Left ventricle myocardium inferior (tissue), 1 donor: ENCODE measurements at places on chromosomes 1 and 21. TPM values are rescaled to one million over a fixed set of nuclear protein-coding genes. Genes with fewer than 3 reads are reported as not detected.

- no peak overlapping the region for H3K4me3 ChIP-seq
- no peak overlapping the region for H3K27ac ChIP-seq
- no peaks in the 10 kb centered on the region for H3K36me3 ChIP-seq
- DNase-seq = no peak
- no peaks in the 10 kb centered on the region for H3K27me3 ChIP-seq
Observed at GRCh38 chr1:189628857-189629256, 848.8 kb downstream of the BRINP3 start.

ERICH3 gene
- not detected for total RNA-seq

CLEC20A gene
- not detected for total RNA-seq

GBP6 gene
- 0.08 TPM for total RNA-seq

ICOSLG gene
- total RNA-seq = 4.7 TPM

GRCh38 chr1:203860396-203861025 is 888 bp upstream of the SNRPE start:
- no peak overlapping the region for H3K27ac ChIP-seq
- no peak for DNase-seq
- H3K27me3 ChIP-seq = no peaks in the 10 kb centered on the region
- H3K4me3 ChIP-seq = peak overlapping the region; percentile 91
- H3K4me1 ChIP-seq = peaks cover 32% of the 10 kb centered on the region

DNA sequence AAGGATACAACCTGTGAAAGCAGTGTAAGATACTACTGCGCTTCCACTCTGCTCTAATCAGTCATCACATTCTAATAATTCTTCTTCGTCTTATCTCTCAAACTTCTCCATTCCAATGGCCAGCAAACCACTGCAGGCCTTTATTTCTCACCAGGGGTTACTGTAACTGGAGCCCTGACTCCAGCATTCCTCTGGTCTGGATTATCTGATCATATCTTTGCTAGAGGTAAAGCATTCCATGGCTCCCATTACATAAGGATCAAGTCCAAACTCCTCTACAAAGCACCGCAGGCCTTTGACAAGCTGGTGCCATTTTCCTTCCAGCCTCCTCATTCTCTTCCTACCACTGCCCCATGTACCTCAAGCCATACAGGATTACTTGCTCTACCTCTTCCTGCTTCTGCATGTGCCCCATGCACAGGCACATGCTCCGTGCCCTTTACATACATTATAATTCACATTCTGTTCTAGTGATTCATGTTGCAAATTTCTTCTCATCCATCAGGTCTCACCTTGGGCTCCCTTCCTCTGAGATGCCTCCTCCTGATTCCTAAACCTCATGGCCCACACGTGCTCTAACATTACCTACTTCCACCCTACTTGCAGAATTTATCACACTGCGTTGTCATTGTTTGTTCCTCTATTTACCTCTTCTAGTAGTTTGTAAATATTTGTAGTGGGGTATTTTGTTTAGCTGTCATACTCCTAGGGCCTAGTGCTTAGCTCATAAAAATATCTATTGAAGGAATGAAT is 9.3 kb upstream of the SERBP1 start:
- no peak for DNase-seq
- H3K4me3 ChIP-seq = no peak overlapping the region
- H3K27ac ChIP-seq = no peak overlapping the region
- H3K36me3 ChIP-seq = no peaks in the 10 kb centered on the region
- H3K27me3 ChIP-seq = no peaks in the 10 kb centered on the region
- peaks cover 14% of the 10 kb centered on the region for H3K4me1 ChIP-seq

TENT5C gene
- total RNA-seq = 14.9 TPM

PTPRU gene
- total RNA-seq = 15.3 TPM

DNA sequence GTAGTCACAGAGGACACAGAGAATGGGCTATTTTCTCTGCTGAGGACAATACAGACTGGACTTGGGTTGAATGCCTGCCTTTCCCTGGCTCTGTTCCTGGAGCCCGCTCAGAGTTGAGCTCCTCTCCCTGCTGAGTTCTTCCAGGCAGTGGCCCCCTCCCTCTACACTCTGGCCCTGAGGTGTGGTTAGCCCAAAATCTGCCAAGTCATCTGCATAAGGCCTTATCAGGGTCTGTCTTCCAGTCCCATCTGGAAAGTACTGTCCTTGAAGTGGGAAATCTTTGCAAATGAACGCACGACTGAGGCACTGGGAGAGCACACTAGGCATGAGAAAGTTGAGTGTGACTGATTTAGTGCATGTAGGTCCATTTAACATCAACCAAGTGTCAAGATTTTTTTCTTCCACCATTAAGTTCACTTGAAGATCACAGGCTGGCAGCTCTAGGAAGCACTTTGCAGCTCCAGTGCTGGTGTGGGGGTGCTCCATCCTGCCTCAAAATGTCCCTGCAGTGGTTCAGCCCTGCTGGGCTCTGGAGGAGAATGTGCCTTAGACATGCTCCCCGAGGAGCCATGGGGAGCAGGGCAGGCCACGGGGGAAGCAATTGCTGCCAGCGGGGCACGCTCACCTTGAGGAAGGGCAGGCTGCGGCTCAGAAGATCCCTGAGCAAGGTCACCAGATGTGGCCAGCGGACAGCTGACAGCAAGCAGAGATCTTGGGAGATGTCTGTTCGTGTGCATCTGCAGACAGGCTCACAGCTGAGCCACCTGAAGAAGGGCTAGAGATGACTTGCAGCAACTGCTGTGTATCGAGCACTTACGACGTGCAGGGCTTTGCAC is 41.5 kb downstream of the IER5 start:
- H3K4me1 ChIP-seq = peaks cover 65% of the 10 kb centered on the region
- H3K36me3 ChIP-seq = no peaks in the 10 kb centered on the region
- H3K4me3 ChIP-seq = no peak overlapping the region
- no peak for DNase-seq
- no peak overlapping the region for H3K27ac ChIP-seq

DNA sequence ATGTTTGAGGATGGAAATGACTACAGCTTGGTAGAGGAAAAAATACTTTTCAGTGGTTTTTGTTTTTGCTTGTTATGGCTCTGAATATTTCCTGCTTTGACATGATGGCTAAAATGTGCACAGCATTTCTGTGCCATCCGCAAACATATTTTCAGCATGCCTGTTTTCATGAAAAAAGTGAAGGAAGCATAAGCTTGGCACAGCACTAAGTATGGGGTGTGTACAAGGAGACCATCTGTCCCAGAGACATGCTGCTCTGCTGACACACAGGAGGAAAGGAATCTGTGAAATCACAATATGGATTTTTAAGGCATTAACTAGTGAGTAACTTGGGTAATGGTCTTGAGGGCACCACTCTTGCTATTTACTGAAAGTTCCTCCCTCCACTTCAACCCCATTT is 595.5 kb downstream of the RWDD3 start:
- DNase-seq = no peak
- no peaks in the 10 kb centered on the region for H3K36me3 ChIP-seq
- H3K27ac ChIP-seq = no peak overlapping the region
- H3K4me3 ChIP-seq = no peak overlapping the region
- H3K4me1 ChIP-seq = no peaks in the 10 kb centered on the region

GRCh38 chr1:24860841-24861240 is 69.2 kb downstream of the RUNX3 start:
- H3K4me3 ChIP-seq = no peak overlapping the region
- H3K4me1 ChIP-seq = no peaks in the 10 kb centered on the region
- no peak overlapping the region for H3K27ac ChIP-seq
- no peak for DNase-seq

GRCh38 chr1:119960501-119960900 is 64.2 kb upstream of the ADAM30 start:
- H3K27ac ChIP-seq = no peak overlapping the region
- H3K36me3 ChIP-seq = peaks cover 10% of the 10 kb centered on the region
- DNase-seq = no peak
- H3K4me3 ChIP-seq = no peak overlapping the region
- H3K27me3 ChIP-seq = no peaks in the 10 kb centered on the region

GRCh38 chr1:57024428-57024827 is 58.6 kb upstream of the C8B start:
- no peaks in the 10 kb centered on the region for H3K4me1 ChIP-seq
- no peak overlapping the region for H3K4me3 ChIP-seq
- no peaks in the 10 kb centered on the region for H3K36me3 ChIP-seq

DNA sequence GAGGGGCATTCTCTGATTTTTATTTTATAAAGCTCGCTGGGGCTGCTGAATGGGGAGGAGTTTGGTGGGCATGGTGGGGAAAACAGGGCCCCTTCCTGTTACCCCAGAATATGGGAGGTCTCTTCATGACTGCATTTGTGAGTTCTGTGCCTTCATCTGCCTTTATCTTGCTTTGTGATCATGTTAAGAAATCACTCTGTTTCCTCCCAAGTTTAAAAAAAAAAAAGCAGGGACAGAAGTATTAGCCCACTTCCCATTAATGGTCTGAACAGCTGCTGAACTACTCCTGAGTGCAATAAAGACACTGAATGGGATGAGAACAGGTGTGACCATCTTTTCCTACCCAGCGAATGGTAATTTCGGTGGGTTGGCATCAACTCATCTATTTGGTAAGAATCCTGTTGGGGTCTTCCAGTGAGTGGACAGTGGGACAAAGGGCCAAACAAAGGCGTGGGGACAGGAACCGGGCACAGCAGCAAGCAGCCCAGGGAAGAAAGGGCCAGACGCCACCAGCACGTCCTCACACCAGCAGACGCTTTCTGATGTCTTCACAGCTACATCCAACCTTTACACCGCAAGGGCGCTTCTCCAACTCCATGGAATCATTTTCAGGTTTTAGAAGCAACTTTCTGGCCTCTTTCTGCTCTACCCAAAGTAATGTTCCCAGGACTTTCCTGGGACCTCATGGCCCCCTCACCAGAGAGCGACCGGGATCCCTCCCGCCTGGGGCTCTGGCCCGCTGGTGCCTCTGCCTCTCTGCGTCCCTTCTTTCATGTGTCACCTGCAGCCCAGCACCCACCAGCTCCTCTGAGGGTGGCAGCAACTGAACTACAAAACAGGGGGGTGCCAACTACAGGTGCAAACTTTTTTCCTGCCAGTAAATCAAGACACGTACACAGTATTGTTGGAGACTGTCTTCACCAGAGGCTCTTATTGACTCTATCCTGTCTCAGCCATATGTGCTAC is 160.2 kb downstream of the ADSS2 start:
- H3K4me1 ChIP-seq = no peaks in the 10 kb centered on the region
- DNase-seq = no peak
- H3K36me3 ChIP-seq = no peaks in the 10 kb centered on the region
- H3K27ac ChIP-seq = no peak overlapping the region

- H3K27ac ChIP-seq = no peak overlapping the region
- DNase-seq = no peak
- H3K4me1 ChIP-seq = no peaks in the 10 kb centered on the region
- H3K36me3 ChIP-seq = no peaks in the 10 kb centered on the region
Observed at GRCh38 chr1:3481836-3482375, 27.4 kb downstream of the ARHGEF16 start.

ELF3 gene
- total RNA-seq = 0.60 TPM

DNA sequence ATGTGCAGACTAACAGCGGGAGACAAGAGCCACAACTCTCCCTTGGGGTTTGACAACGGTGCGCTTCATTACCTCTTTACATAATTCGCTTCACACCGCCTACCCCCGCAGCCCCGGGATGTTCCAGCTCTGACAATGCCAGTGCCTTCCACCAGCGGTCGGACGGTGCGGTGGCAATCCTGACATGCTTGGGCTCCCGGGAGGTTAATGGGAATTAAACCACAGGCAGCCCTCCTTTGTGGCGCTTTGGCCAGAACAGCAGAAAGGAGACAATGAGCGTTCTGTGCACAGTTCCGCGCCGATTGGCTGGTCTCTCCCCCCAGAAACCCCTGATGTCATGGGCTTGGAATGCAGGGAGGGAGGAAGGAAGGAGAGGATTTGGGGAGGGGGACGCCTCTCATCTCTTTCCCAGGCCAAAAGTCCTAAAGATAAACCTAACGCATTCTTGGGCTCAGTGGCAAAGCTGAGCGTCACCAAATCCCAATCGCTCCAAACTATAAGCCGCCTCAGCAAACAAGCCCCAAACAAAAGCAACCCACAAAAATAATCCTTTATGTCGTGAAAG is 1.3 kb downstream of the CNN3 start:
- H3K4me3 ChIP-seq = peak overlapping the region; percentile 80
- no peaks in the 10 kb centered on the region for H3K36me3 ChIP-seq
- peaks cover 92% of the 10 kb centered on the region for H3K4me1 ChIP-seq
- peak overlapping the region; percentile 95 for H3K27ac ChIP-seq

GRCh38 chr1:165468726-165469249 is 23.9 kb upstream of the RXRG start:
- H3K4me1 ChIP-seq = no peaks in the 10 kb centered on the region
- peak overlapping the region; percentile 8 for H3K27ac ChIP-seq
- H3K36me3 ChIP-seq = no peaks in the 10 kb centered on the region
- DNase-seq = no peak
- H3K27me3 ChIP-seq = no peaks in the 10 kb centered on the region
- H3K4me3 ChIP-seq = no peak overlapping the region
